ENCODE measurements at places on chromosomes 1 and 21. TPM values are rescaled to one million over a fixed set of nuclear protein-coding genes. Genes with fewer than 3 reads are reported as not detected.

The CCDC30 gene
- 0.89 TPM for total RNA-seq

The CCDC27 gene
- total RNA-seq = not detected

The TTC22 gene
- not detected for total RNA-seq

The RWDD3 gene
- total RNA-seq = 11.6 TPM

The MTOR gene
- total RNA-seq = 38.3 TPM

The PTPRU gene
- total RNA-seq = 33.2 TPM

The ERICH3 gene
- total RNA-seq = 0.05 TPM

The SPAG17 gene
- total RNA-seq = 0.05 TPM

The LHX8 gene
- not detected for total RNA-seq

The HES3 gene
- not detected for total RNA-seq

The ATP1A2 gene
- not detected for total RNA-seq

The CELSR2 gene
- total RNA-seq = 3.0 TPM

The TNFRSF1B gene
- total RNA-seq = 3.0 TPM

The KCNJ9 gene
- not detected for total RNA-seq

The TMCC2 gene
- total RNA-seq = 4.5 TPM

The S100A4 gene
- total RNA-seq = 6.1 TPM

The SLC5A9 gene
- total RNA-seq = not detected

The MYOG gene
- total RNA-seq = not detected
